HCT116 (cell line): ENCODE measurements at places on chromosomes 6 and 20. TPM values are rescaled to one million over a fixed set of nuclear protein-coding genes. Genes with fewer than 3 reads are reported as not detected.
A peak's percentile ranks its signal among the peaks of the same experiment; 100 is the strongest.

Gene TRIM40
- total RNA-seq: not detected

- peaks cover 6% of the 10 kb centered on the region for H3K36me3 ChIP-seq
- DNase-seq: no peak
- H3K4me3 ChIP-seq: peak overlapping the region; percentile 97
- peak overlapping the region; percentile 98 for H3K27ac ChIP-seq
These were observed 679 bp upstream of the PPDPF start for GRCh38 chr20:63519668-63520503.

DNA sequence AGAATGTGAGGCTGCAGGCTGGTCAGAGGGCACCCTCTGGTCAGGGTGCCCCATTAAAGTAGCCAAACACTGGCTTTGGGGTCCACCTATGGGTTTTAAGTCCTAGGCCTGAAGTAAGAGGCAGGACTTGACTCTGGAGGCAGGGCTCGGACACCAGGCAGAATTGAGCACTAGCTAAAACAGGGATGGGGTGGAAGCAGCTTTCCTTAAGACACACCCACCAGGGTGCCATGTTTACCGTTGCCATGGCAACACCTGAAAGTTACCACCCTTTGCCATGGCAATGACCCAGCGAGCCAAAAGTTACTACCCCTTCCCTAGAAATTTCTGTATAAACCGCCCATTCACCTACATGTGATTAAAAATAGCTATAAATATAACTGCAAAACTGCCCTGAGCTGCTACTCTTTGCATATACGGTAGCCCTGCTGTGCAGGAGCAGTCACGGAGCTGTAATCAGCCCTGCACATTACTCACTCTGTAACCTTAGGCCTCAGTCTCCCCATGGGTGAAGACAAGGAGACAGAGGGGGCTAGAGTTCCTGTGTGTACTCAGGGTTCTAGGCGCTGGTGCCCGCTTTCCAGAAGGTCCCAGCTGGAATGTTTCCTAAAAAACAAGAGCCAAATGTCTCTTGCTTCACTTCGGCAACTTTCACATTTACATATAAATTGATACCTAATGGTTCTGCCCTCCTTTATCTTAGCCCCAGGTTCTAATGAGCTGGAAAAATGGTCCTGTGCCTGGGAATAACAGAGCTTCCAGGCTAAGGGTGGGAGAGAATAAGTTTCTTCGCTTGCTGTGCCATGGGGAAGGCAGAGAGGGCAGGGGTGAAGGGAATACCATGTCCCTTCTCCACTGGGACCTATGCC, 27.2 kb upstream of the SRSF6 start:
- H3K4me3 ChIP-seq: no peak overlapping the region
- no peaks in the 10 kb centered on the region for H3K4me1 ChIP-seq
- H3K27ac ChIP-seq: no peak overlapping the region
- peaks cover 20% of the 10 kb centered on the region; the same call in 1 of the 2 replicates for H3K27me3 ChIP-seq
- H3K36me3 ChIP-seq: no peaks in the 10 kb centered on the region

Gene SLC32A1
- total RNA-seq: not detected

DNA sequence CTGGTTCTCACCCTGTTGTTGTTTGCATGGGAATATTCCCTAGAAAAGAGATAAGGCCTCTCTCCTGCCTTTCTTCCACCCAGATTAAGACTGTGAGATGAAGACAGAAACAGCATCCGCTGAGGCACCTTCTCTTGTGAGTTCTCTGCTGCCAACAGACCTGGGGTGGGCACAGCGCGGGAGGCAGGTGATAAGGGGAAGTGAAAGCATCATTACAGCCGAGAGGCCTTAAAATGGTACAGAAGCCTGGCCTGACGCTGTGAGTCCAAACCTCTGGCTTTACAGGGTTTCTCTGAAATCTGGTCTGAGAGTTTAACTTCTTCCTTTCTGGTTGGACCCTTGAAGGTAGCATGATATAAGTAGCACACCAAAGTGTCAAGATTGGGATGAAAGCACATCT, 21.0 kb upstream of the IYD start:
- H3K4me3 ChIP-seq: no peak overlapping the region
- DNase-seq: no peak
- H3K36me3 ChIP-seq: no peaks in the 10 kb centered on the region

DNA sequence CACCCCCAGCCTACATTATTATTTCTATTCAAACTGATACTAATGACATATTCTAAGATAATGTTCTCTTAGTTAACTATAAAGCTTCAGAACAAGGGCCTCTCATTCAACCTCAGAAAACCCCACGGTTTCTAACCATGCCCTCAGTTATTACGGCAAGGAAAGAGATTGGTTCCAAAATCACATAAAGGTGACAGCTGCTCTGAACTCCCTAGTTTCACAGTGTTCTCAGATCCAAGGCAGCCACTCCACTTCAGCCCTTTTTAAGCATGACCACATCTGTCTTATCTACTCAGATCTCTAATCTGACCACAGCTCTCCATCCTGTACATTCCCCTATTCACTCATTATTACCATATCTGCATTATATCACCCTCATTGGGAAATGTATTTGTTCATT, 98.8 kb upstream of the CEP85L start:
- no peak overlapping the region for H3K4me3 ChIP-seq
- H3K27ac ChIP-seq: no peak overlapping the region
- H3K4me1 ChIP-seq: no peaks in the 10 kb centered on the region

DNA sequence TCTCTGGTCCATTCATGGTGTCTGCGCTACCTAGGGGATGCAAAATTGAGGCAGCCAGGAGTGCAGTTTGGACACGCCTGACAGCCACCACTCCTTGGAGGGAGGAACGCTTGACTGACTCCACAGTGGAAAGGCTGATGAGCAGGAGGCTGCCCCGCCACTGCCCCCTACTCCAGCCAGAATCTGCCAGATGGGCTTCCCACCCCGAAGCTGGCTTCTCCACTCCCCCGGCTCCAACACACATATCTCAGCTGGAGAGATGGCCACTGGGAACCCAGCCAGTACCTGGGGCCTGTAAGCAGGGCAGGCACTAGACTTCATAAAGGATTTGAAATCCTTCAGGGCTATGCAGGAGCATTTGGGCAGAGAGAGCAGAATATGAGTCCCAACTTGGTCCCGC, 51.4 kb upstream of the BLCAP start:
- H3K36me3 ChIP-seq: no peaks in the 10 kb centered on the region
- H3K4me3 ChIP-seq: no peak overlapping the region
- no peaks in the 10 kb centered on the region for H3K4me1 ChIP-seq
- no peak for DNase-seq

Gene IER3
- 952 TPM for total RNA-seq

GRCh38 chr20:33568868-33569801, 79.2 kb downstream of the CBFA2T2 start:
- DNase-seq: no peak
- H3K27me3 ChIP-seq: no peaks in the 10 kb centered on the region
- no peaks in the 10 kb centered on the region for H3K36me3 ChIP-seq
- no peak overlapping the region for H3K4me3 ChIP-seq
- H3K4me1 ChIP-seq: peaks cover 5% of the 10 kb centered on the region; the same call in 1 of the 2 replicates
- no peak overlapping the region for H3K27ac ChIP-seq

DNA sequence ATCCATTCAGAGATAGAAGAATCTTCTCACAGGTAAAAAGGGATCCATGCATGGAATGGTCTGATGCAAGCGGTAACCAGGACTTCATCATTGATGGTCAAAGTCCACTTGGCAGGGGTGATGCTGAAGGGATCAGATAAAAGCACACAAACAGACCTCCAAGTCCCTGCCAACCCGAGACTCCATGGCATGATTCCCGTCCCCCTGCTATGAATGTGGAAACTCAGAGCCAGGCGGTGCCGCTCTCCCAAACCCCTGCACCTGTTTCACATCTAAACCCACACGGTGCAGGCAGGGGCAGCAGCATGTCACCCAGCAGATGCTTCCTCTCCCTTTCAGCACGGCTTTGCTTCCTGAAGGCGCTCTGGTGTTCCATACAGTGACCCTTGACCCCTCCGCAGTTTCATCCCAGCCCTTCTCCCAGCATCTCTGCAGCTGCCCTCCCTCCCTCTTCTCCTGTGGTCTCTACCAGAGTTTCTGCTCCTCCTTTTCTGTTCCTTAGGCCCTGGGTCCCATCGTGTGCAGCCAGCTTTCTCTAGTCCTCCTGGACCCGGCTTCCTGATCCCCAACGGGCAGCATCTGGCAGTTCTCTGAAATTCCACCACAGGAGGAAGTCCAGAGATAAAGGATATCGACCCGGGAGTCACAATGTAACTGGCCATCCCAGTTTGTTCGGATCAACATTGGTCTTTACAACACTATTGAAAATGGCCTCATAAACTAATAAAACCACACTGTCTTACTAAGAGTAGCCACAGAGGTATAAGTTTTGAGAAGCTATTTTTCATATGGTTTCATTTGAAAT, 235.0 kb downstream of the TTLL2 start:
- 0 out of 2 replicates have a peak, but pooled peaks cover 2% of the 10 kb centered on the region for H3K27me3 ChIP-seq
- no peak overlapping the region for H3K4me3 ChIP-seq
- H3K27ac ChIP-seq: no peak overlapping the region
- H3K36me3 ChIP-seq: no peaks in the 10 kb centered on the region

Gene NNAT
- total RNA-seq: not detected

Gene TGM3
- not detected for total RNA-seq

Gene BPIFB1
- 0.17 TPM for total RNA-seq

Gene MOG
- not detected for total RNA-seq

Gene MYLK4
- 0.27 TPM for total RNA-seq

DNA sequence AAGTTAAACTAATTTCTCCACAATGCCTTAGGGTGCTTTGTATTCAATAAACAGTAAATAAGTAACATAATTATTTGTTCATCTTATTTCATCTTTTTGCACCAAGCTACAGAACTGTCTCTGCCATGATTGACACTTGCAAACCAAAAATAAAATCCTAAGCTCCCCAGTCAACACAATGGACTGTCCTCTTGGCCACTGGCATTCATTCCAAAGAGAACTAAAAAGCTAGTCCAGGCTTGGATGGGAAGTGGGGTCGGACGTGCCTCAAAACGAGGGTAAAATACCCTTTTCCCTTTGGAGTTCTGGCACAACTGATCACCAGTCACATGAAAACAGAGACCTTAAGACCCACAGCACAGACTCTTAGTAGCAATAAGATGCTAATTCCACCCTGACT, 66.4 kb upstream of the THBS2 start:
- H3K36me3 ChIP-seq: no peaks in the 10 kb centered on the region
- no peak overlapping the region for H3K4me3 ChIP-seq
- H3K4me1 ChIP-seq: no peaks in the 10 kb centered on the region
- DNase-seq: no peak

Gene TRIM10
- total RNA-seq: 0.98 TPM

- no peak overlapping the region for H3K27ac ChIP-seq
- H3K27me3 ChIP-seq: peaks cover 16% of the 10 kb centered on the region; the same call in 1 of the 2 replicates
- no peaks in the 10 kb centered on the region for H3K4me1 ChIP-seq
- H3K36me3 ChIP-seq: no peaks in the 10 kb centered on the region
- no peak overlapping the region for H3K4me3 ChIP-seq
These were observed 118.3 kb downstream of the KCNQ5 start for GRCh38 chr6:72740135-72740534.

GRCh38 chr20:16025084-16025483, 548.2 kb downstream of the KIF16B start:
- no peak overlapping the region for H3K4me3 ChIP-seq
- no peaks in the 10 kb centered on the region for H3K36me3 ChIP-seq
- no peak overlapping the region for H3K27ac ChIP-seq

Gene KCNK17
- total RNA-seq: not detected

- H3K4me1 ChIP-seq: no peaks in the 10 kb centered on the region
- no peak for DNase-seq
- no peak overlapping the region for H3K27ac ChIP-seq
- H3K27me3 ChIP-seq: peaks cover 19% of the 10 kb centered on the region; the same call in 1 of the 2 replicates
- H3K4me3 ChIP-seq: no peak overlapping the region
These were observed 117.3 kb downstream of the EYA2 start for GRCh38 chr20:47011984-47012383.

DNA sequence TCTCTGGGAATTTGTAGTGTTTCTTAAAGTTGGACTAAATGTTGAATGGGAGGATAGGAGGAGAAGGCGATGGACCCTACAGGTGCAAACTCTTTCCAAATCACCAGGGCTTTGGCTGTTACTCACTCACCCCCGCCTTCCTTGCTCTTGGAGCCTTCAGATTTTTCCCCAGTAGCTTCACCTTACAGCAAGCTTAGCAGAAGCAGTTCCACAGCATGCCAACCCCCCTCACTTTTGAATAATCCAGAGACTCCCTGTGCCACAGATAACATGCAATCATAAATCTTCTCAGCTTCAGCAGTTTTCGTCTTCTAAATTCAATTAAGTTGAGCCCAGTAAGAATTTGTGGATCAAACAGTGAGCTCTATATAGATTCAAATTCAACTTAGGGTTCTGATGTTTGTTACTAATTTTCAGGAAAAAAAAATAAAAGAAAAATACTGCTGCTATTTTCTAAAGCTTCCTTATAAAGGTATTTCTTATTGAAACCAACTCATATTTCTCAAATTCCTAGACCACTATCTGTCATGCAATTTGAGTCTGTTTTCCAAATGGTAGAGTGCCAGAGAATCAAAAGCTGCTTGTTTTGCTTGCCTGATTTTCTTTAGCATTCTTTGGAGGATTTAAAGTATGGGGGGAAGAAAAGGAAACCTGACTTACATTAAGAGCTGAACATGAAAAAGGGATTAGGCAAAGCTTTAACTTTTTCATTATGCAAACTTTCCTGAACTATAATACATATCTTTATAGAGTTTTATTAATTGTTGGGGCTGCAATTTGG, 166.4 kb downstream of the EYA4 start:
- H3K36me3 ChIP-seq: no peaks in the 10 kb centered on the region
- H3K4me3 ChIP-seq: no peak overlapping the region
- H3K27ac ChIP-seq: no peak overlapping the region
- H3K27me3 ChIP-seq: peaks cover 13% of the 10 kb centered on the region; the same call in 1 of the 2 replicates
- DNase-seq: no peak
- H3K4me1 ChIP-seq: no peaks in the 10 kb centered on the region

DNA sequence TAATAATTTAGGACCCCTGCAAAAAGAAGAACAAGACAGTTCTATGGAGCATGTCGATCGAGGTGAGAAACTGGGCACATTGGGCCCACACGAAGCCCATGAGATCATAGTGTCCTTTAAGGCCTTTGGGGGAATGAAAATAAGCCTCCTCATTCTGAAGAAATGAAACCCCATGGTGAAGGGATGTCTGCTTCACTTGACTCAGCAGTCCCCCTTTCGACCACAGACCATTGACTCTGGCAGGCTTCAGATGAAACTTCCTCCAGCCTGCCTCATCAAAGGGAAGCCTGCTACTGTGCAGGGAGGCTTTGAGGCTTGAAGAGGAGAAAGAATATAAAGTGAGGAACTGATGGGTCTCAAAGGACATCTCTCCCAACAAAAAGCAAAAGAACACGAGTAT, 144.2 kb upstream of the FBXL4 start:
- H3K27me3 ChIP-seq: peaks cover 75% of the 10 kb centered on the region
- DNase-seq: no peak
- no peaks in the 10 kb centered on the region for H3K36me3 ChIP-seq

- H3K27ac ChIP-seq: no peak overlapping the region
- no peaks in the 10 kb centered on the region for H3K4me1 ChIP-seq
- no peak overlapping the region for H3K4me3 ChIP-seq
- H3K36me3 ChIP-seq: no peaks in the 10 kb centered on the region
- H3K27me3 ChIP-seq: no peaks in the 10 kb centered on the region
These were observed 290.0 kb downstream of the PTPRK start for GRCh38 chr6:128230267-128230989.

GRCh38 chr6:24667378-24667803, 514 bp downstream of the ACOT13 start:
- peaks cover 11% of the 10 kb centered on the region; the same call in 1 of the 2 replicates for H3K36me3 ChIP-seq
- no peaks in the 10 kb centered on the region for H3K27me3 ChIP-seq
- no peak for DNase-seq

GRCh38 chr6:45184937-45185336, 143.2 kb upstream of the RUNX2 start:
- H3K4me1 ChIP-seq: no peaks in the 10 kb centered on the region
- DNase-seq: no peak
- no peak overlapping the region for H3K27ac ChIP-seq
- H3K36me3 ChIP-seq: no peaks in the 10 kb centered on the region
- no peak overlapping the region for H3K4me3 ChIP-seq
